ENCODE measurements at places on chromosomes 2 and 18.

GRCh38 chr2:239831861-239832489 lies 193.2 kb downstream of the NDUFA10 start:
- DNase-seq: no peak

DNA sequence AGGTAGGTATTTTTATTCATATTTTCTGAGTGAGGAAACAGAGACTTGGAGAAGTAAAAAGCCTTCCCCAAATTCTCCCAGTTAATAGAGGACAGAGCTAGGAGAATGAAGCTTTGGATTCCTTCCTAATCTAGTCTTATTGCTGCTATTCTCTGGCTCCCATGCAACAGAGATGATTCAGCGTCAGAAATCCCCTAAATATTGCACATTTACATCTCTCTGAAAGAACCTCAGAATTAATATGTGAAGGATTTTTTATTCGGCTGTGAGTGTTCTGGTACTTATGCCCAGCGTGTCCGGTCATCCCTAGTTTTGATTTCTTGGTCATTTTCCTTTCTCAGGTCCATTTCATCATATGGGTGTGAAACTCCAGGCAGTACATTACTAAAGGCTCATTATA lies 91.2 kb upstream of the SESTD1 start:
- DNase-seq: peak; percentile 30

DNA sequence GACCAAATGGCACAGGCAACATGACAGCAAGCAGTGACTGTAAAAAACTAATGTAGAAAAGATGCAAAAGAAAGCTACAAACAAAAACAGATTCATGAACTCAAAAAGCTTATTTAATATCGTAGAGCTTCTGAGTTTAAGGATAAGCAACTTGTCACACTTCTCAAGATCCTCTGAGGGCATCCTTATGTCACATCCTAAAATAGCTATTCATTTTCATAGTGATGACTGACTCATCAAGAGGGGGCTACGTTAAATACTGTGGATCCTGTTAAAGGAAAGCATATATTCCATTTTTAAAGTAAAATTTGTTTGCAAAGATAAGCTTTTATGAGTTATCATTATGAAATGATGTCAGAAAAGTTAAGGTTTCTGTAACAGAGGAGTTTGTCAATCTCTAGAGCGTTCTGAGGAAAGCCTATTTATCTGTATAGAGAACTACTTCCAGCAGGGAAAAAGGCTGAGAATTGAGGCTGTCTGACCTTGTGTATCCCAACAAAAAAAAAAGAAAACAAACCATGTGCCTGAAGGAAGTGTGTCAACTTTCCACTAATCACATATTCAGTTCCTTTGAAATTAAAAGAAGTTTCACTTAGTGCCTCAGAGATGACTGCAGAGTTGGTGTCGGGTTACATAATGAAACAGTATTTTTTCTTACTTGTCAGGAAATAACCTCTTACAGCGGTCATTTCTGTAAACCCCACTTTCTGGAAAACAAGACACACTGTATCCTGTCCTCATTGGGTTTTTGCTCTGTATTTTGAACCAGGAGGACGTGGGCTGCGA lies 115.5 kb downstream of the ESCO1 start:
- DNase-seq: peak; percentile 9

- DNase-seq: peak; percentile 72
These were observed 5.2 kb downstream of the NCAPH start for GRCh38 chr2:96340493-96341414.

GRCh38 chr2:187459256-187459655 lies 11.2 kb upstream of the CALCRL start:
- DNase-seq: no peak

DNA sequence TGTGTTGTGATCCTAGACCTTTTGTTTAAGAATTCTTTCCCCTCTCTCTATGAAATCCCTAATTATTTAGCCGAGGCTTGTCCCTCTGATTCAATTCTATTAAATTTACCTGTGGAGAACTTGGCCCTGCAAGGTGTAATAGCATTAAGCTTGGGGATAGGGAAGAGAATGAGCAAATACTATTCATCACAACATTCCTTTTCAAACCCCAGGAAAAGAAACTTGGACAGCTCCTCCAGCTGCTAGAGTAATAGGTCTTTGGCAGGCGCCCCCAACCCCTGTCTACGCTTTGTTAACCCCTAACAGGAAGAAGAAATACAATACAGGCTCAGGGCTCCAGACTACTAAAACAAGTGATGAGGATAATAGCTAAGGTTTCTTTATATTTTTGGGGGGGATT lies 957.0 kb downstream of the CPS1 start:
- DNase-seq: no peak

- no peak for DNase-seq
These were observed 160.1 kb downstream of the THADA start for GRCh38 chr2:43435746-43436145.
